Ascending aorta (tissue), 2 donors: ENCODE measurements at places on chromosomes 16 and 17. TPM values are rescaled to one million over a fixed set of nuclear protein-coding genes. Genes with fewer than 3 reads are reported as not detected.

- no peak overlapping the region for H3K4me3 ChIP-seq
- H3K36me3 ChIP-seq: no peaks in the 10 kb centered on the region
- H3K27me3 ChIP-seq: no peaks in the 10 kb centered on the region
- H3K4me1 ChIP-seq: no peaks in the 10 kb centered on the region
- H3K27ac ChIP-seq: no peak overlapping the region
- no peak for DNase-seq
These were observed 14.1 kb upstream of the CDK10 start for GRCh38 chr16:89672177-89672941.

DNA sequence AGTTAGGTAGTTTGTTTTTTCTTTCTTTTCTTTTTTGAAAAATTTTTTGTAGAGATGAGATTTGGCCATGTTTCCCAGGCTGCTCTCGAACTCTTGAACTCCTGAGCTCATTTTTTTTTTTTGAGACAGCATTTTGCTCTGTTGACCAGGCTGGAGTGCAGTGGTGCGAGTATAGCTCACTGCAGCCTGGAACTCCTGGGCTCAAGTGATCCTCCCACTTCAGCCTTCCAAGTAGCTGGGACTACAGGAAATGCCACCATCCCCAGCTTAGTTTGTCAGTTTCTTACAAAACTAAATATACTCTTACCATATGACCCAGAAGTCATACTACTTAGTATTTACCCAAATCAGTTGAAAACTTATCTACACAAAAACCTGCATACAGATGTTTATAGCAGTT is 14.4 kb upstream of the FBXO47 start:
- H3K4me1 ChIP-seq: no peaks in the 10 kb centered on the region
- no peak for DNase-seq
- peak overlapping the region; percentile 63 for H3K27ac ChIP-seq
- no peaks in the 10 kb centered on the region for H3K27me3 ChIP-seq
- peak overlapping the region; percentile 26 for H3K4me3 ChIP-seq

DNA sequence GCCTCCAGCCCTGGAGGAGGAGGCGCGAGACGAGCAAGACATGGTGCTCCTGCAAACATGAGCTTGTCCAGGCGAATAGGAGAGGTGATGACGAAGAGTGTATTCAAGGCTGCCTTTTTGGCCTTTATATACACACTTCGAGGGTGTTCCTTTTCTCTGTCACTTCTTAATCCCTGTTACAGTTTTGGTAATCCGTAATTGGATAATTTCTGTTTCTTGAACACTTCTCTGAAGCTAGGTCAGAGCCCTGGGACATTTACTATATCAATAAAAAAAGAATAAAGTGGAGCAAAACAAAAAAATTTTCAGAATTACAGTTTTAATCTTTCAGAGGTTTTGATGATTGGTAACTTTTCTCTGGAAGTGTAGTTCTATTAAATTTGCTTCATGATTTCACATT is at the start of gene KRT24:
Gene KRT24 (minus strand): TSS at position 101 of the 400 bp plus-strand sequence. CDS start 59 bp downstream, at position 42.
- H3K36me3 ChIP-seq: no peaks in the 10 kb centered on the region
- no peaks in the 10 kb centered on the region for H3K4me1 ChIP-seq
- H3K4me3 ChIP-seq: no peak within 1 kb of the TSS
- no peak for DNase-seq
- H3K27me3 ChIP-seq: no peaks in the 10 kb centered on the region
- no peak within 1 kb of the TSS for H3K27ac ChIP-seq

GRCh38 chr16:68088130-68088972 is 3.2 kb downstream of the NFATC3 start:
- H3K27me3 ChIP-seq: no peaks in the 10 kb centered on the region
- peaks cover 14% of the 10 kb centered on the region for H3K4me1 ChIP-seq
- H3K27ac ChIP-seq: peak overlapping the region; percentile 5
- H3K36me3 ChIP-seq: no peaks in the 10 kb centered on the region

DNA sequence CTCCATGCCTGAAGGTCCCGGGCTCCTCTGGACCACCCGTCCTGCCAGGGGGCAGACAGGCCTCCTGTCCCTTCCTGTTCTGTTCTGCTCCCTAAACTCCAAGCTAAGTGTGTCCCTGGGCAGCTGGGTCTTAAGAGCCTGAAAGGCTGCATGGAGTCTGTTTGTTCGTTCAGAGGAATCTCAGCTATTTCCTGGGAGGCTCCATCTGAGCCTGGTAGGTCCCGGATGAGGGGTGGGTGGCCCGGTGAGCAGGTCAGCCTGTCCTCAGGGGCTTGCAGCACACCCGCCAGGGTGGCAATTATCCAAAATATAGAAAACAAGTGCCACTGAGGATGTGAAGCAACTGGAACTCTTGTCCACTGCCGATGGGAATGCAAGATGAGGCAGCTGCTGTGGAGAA is 12.6 kb downstream of the ACTG1 start:
- H3K36me3 ChIP-seq: no peaks in the 10 kb centered on the region
- H3K4me3 ChIP-seq: no peak overlapping the region
- DNase-seq: no peak
- H3K27ac ChIP-seq: no peak overlapping the region

- H3K27ac ChIP-seq: peak overlapping the region; percentile 61
- H3K4me3 ChIP-seq: no peak overlapping the region
- no peaks in the 10 kb centered on the region for H3K27me3 ChIP-seq
- H3K4me1 ChIP-seq: peaks cover 10% of the 10 kb centered on the region
These were observed 10.1 kb downstream of the DYNC1LI2 start for GRCh38 chr16:66741169-66741900.

GRCh38 chr17:81578561-81579225 is 26.5 kb upstream of the FAAP100 start:
- peaks cover 22% of the 10 kb centered on the region for H3K36me3 ChIP-seq
- H3K27me3 ChIP-seq: no peaks in the 10 kb centered on the region
- H3K4me3 ChIP-seq: no peak overlapping the region
- DNase-seq: no peak
- H3K27ac ChIP-seq: no peak overlapping the region

- no peaks in the 10 kb centered on the region for H3K27me3 ChIP-seq
- H3K4me3 ChIP-seq: no peak overlapping the region
- no peaks in the 10 kb centered on the region for H3K36me3 ChIP-seq
- no peaks in the 10 kb centered on the region for H3K4me1 ChIP-seq
These were observed 13.3 kb upstream of the C1QL1 start for GRCh38 chr17:44981221-44981968.

The SNAI3 gene
- not detected for total RNA-seq

The OTOA gene
- total RNA-seq: not detected

- no peaks in the 10 kb centered on the region for H3K36me3 ChIP-seq
- H3K27ac ChIP-seq: no peak overlapping the region
- H3K4me1 ChIP-seq: no peaks in the 10 kb centered on the region
- no peak overlapping the region for H3K4me3 ChIP-seq
- no peaks in the 10 kb centered on the region for H3K27me3 ChIP-seq
These were observed 11.1 kb upstream of the CCL5 start for GRCh38 chr17:35891269-35891668.

DNA sequence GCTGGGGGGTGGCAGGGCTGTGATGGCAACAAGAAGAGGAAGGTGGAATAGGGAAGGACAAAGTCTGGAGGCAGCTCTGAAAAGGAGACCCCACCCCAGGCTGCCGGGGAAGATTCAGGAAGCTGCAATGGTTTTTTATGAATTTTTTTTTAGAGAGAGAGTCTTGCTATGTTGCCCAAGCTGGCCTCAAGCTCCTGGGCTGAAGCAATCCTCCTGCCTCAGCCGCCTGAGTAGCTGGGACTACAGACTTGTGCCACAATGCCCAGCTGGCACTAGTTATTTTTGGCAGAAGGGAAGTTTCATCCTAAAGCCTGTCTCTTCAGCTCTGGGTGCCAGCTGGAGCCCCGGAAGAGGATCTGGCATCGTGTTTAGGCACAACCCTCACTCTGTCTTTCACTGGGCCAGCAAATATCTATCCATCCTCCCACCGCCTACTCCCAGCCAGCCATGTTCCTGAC is 1.3 kb upstream of the CES3 start:
- H3K4me3 ChIP-seq: no peak overlapping the region
- H3K36me3 ChIP-seq: no peaks in the 10 kb centered on the region
- no peaks in the 10 kb centered on the region for H3K27me3 ChIP-seq
- DNase-seq: no peak
- no peak overlapping the region for H3K27ac ChIP-seq

The ASIC2 gene
- not detected for total RNA-seq

DNA sequence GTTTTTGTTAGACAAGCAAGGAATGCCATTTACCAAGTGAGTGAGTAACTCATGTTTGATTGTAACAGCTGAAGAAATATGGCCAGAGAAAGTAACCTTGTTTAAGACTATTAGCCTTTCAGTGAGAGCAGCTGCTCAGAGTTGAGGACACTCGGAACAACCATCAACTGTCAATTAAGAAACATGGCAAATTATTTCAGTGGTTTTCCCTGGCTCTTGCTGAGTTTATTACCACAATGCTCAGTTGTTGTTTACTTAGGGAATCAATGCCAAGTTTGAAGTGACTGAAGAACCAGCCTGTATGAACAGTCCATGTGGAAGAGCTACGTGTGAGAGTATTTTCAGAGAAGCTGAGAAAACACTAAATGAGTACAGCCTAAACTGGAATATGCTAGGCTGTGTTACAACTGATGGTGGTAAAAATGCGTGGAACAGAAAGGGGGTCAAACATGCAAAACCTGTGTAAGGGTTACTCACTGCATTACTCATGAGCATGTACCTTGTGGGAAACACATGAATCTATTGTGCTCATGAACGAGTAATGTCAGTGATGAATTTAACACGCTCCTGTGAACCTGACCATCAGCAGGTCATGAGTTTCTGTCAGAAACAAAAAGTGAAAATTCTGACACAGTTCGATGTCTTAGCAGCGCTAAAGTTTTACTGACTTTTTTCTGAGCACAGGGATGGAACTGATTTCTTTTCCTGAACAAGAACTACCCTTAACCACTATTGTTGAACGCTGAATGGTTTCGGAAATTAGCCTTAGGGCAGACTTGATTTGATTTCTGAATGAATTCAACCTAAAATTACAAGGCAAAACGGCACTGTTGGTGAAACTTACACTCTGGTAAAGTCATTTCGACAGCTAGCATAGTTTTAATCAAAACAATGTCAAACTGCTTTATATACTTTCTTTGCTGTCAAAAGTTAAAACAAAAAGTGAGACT is 33.5 kb downstream of the GNA13 start:
- DNase-seq: no peak
- peak overlapping the region; percentile 52 for H3K27ac ChIP-seq
- H3K27me3 ChIP-seq: no peaks in the 10 kb centered on the region
- H3K4me3 ChIP-seq: no peak overlapping the region
- no peaks in the 10 kb centered on the region for H3K36me3 ChIP-seq

- DNase-seq: no peak
- H3K4me3 ChIP-seq: no peak overlapping the region
- H3K27me3 ChIP-seq: no peaks in the 10 kb centered on the region
- H3K4me1 ChIP-seq: no peaks in the 10 kb centered on the region
These were observed 42.6 kb downstream of the TSC2 start for GRCh38 chr16:2090481-2090776.

- no peak overlapping the region for H3K4me3 ChIP-seq
- H3K27me3 ChIP-seq: no peaks in the 10 kb centered on the region
- DNase-seq: no peak
- H3K36me3 ChIP-seq: no peaks in the 10 kb centered on the region
- peaks cover 5% of the 10 kb centered on the region for H3K4me1 ChIP-seq
These were observed 54.0 kb downstream of the CFDP1 start for GRCh38 chr16:75379339-75379738.

The KRTAP9-2 gene
- not detected for total RNA-seq

GRCh38 chr16:1494129-1494640 is 1.0 kb downstream of the TELO2 start:
- H3K27ac ChIP-seq: peak overlapping the region; percentile 93
- H3K27me3 ChIP-seq: no peaks in the 10 kb centered on the region
- H3K36me3 ChIP-seq: peaks cover 27% of the 10 kb centered on the region
- H3K4me1 ChIP-seq: peaks cover 9% of the 10 kb centered on the region
- DNase-seq: no peak

The C17orf50 gene
- not detected for total RNA-seq

The AURKB gene
- total RNA-seq: not detected

The CFAP97D1 gene
- total RNA-seq: not detected

DNA sequence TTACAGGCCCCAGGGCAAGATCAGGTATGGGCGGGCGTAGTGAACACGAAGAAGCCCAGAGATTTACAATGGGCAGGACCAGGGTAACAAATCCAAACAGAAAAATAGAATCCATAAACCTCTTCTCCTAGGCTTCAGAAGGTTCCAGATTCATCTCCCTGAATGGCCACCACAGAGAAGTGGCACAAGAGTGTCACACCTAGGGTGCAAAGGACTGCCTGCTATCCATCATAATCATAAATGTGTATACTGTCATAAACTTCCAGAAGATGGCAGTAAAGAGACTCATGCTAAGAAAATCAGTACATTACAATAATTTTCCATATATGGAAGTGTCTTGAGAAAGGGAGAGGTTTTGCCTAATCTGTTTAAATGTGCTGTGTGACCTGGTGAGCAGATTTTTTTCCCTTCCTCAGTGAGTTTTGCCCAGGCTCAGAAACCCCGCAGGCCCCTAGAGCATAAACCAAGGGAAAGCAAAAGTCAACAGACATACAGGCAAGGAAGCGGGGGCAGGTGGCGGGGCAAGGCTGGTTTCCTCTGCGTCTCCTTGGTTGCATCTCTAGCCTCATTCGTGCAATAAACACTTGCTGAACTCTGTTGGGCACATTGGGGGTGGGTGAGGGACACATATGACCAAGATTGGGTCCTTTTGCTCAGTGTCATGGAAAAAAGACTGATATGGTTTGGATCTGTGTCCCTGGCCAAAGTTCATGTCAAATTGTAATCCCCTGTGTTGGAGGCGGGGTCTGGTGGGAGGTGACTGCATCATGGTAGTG is 92.0 kb upstream of the CDH5 start:
- H3K36me3 ChIP-seq: no peaks in the 10 kb centered on the region
- no peaks in the 10 kb centered on the region for H3K4me1 ChIP-seq
- H3K27ac ChIP-seq: no peak overlapping the region
- no peak for DNase-seq
- H3K27me3 ChIP-seq: no peaks in the 10 kb centered on the region
- H3K4me3 ChIP-seq: no peak overlapping the region

The SMTNL2 gene
- 15.6 TPM for total RNA-seq

DNA sequence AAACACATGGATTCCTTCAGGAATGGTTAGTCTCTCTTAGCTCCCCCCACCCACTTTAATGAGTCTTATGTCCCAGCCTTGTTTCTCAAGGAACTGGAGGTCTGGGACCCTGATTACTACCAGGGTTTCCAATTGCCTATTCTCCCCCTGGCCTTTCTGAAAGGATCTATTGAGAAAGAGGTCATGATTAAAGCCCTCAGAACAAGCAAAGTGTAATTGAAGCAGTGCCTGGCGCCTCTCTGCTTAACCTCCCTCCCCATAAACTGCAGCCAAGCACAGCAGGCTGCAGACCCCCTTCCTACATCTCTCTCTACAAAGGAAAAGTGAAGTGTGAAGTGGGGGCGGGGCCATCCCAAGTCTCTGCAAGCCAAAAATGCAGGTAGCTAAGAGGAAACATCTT is 159.7 kb upstream of the CDH11 start:
- no peak overlapping the region for H3K4me3 ChIP-seq
- H3K36me3 ChIP-seq: no peaks in the 10 kb centered on the region
- no peaks in the 10 kb centered on the region for H3K27me3 ChIP-seq
- DNase-seq: no peak

- H3K4me3 ChIP-seq: no peak overlapping the region
- no peaks in the 10 kb centered on the region for H3K27me3 ChIP-seq
- no peak overlapping the region for H3K27ac ChIP-seq
- H3K36me3 ChIP-seq: no peaks in the 10 kb centered on the region
These were observed 267.8 kb upstream of the FOXF1 start for GRCh38 chr16:86242244-86243122.
